ENCODE measurements at places on chromosomes 7 and 10.

DNA sequence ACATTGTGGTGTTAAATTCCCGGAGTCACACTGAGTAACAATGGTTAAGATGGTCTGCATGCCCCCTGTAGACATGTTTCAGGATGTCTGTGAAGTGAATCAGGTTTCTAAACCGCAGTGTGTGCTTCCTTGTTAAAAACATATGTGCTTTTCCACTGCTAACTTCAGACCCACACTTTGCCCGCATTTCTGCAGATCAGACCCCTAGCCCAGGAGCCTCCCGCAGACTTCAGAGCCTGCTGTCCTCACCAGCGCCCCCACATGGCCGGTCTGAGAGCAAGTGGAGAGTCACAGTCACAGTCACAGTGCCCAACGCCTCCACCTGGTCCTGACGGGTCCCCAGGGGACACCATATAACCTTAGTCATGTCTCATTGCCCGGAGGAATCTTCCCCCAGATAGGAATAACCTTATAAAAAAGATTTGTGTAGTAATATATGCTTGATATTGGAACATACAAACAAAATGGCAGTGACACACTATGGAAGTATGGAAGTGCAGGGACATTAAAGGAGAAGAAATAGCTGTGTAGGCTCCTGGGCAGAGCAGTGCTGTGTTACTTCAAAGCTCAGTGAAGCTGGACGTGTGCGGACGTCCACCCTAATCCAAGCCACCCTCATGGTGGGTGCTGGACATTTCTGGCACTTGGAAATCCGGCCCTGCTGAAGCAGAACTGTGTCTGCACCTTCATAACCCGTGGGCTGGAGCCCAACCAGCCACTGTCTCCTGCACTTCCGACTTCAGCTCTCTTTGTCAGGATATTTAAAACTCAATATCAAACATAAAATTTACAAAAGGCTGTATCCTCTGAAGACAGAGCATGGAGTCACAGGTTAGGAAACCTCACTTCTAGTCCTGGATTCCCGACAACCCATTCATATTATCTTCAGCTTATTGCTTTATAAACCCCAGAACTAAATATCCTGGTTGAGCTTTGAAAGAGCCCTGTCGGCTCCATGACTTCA is 29.0 kb downstream of the GSTO2 start:
- DNase-seq: peak; percentile 92

DNA sequence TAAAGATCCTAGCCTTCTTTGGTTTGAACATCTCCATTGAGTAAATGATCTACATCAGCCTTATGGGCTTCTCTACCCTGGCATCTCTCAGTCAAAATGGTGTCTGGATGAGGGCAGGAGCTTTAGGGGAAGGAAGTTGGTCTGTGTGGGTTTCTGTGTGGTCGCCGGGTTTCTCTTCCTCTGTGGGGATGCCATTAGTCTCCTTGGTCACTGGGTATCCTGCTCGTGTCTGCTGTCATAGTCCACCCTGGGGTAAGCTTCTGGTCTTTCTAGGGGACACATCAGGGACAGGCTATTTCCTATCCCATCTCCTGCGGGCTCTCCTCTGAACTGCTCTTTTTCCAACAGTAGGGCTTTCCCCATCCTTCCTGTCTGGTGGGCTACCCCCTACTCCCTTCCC is 150.3 kb upstream of the NPY start:
- DNase-seq: no peak

- no peak for DNase-seq
Measured at GRCh38 chr7:151770232-151770631, 106.7 kb downstream of the PRKAG2 start.

DNA sequence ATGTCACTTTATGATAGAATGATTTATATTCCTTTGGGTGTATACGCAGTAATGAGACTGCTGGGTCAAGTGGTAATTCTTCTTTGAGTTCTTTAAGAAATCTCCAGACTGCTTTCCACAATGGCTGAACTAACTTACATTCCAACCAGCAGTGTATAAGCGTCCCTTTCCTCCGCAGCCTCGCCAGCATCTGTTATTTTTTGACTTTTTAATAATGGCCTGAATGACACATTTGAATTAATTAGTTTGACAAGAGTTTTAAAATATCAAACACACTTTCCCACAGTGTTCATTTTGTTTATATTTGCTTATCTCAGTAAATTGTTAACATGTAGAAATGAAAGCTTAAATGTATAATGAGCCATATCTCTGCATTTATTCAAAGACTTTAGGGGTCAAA is 116.8 kb downstream of the TES start:
- DNase-seq: no peak

- peak; percentile 91 for DNase-seq
Measured at GRCh38 chr7:131076032-131076431, 251.6 kb upstream of the MKLN1 start.

DNA sequence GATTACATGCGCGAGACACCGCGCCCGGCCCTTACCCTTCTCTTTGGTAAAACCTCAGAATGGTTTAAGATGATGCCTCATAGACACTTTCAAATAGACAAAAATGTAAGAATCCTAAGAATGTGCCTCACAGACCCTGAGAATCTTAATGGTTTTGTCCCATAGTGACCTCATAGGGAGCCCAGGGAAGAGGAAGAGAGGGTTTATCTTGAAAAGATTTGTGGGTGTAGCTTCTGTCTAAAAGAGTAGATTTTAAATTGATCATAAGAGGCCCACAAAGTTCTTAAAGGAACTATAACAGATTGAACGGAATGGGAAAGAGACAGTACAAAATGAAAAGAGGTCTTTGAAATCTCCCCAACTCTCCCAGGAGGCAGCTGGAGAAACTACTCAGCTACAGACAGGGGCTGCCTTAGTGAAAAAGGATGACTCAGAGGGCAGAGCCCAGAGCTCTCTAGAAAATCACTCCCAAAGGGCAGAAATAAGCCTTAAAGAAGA is 220.6 kb downstream of the ADRA2A start:
- peak; percentile 29 for DNase-seq

Data from fibroblast of lung (primary cell).